ENCODE measurements at places on chromosomes 2 and 18.

DNA sequence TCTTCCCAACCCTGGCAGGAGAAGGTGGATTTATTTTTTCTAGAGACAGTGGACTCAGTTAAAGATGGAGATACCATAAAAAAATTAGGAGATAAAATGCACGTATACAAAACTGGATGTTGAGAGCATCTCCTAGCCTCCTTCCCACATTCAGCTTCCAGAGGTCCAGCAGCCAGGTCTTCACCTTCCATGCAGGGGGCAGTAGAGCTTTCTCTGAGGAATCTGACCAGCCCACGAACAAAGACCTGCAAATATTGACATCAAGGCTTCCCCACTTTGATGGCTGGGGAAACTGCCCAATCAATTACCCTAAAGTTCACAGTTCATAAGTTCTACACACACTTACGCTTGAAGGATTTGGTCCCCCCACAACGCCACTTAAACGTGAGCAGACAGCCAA, 24.5 kb downstream of the AQP4 start:
- no peak for DNase-seq

- DNase-seq: no peak
These were observed 627.6 kb upstream of the PKDCC start for GRCh38 chr2:41420219-41420618.

GRCh38 chr2:9258953-9259399, 52.4 kb downstream of the ASAP2 start:
- DNase-seq: no peak

- DNase-seq: no peak
These were observed 21.7 kb downstream of the IL1R2 start for GRCh38 chr2:102013206-102014040.

GRCh38 chr2:239855863-239856587, 169.1 kb downstream of the NDUFA10 start:
- DNase-seq: no peak

- no peak for DNase-seq
These were observed 296.5 kb upstream of the EPAS1 start for GRCh38 chr2:46000660-46001059.

DNA sequence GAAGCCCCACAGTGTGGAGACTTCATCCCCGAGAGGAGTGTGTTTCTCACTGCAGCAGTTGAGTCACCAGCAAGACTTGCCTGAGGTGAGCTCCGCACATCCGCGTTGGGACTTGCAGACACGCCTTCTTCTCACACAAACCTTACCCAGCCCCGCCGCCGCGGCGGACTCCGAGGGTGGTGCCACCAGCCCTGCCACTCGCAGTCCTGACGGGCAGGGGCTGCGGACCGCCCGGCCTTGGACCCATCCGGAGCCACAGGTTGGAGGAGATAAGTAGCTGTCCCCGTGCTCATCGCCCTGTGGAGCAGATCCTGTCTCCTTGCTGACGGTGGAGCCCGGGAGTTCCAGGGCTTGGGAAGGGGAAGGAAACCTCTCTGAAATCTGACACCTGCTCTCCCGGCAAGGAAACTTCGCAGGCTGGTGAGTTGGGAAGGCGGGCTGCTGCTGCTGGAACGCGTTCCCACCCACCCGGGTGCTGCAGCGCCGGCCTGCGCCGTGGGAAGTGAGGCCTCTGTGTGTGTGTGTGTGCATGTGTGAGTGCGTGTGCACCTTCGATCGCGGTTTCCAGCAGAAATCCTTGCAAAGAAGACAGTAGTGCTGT, at the start of gene RAB27B:
TSS of gene RAB27B (plus strand) at position 197 of the 601 bp plus-strand sequence. CDS start 49,109 bp downstream, outside the sequence.
- peak; percentile 44 for DNase-seq

Measured in stimulated activated CD4-positive, alpha-beta T cell treated with anti-CD3 and anti-CD28 coated beads, Interleukin-1b, Interleukin-23, amount 100 ng/mL, for 1 hour (primary cell).